ENCODE measurements at places on chromosomes 6 and 20. TPM values are rescaled to one million over a fixed set of nuclear protein-coding genes. Genes with fewer than 3 reads are reported as not detected.
A peak's percentile ranks its signal among the peaks of the same experiment; 100 is the strongest.

GRCh38 chr6:111805511-111806164, 67.6 kb downstream of the FYN start:
- no peak for DNase-seq

- no peak for DNase-seq
These were observed 5.8 kb downstream of the ANGPT4 start for GRCh38 chr20:910132-910869.

- DNase-seq: no peak
These were observed 107.9 kb upstream of the SRSF6 start for GRCh38 chr20:43349841-43350240.

- no peak for DNase-seq
These were observed 17.3 kb downstream of the TREM1 start for GRCh38 chr6:41269166-41269565.

DNA sequence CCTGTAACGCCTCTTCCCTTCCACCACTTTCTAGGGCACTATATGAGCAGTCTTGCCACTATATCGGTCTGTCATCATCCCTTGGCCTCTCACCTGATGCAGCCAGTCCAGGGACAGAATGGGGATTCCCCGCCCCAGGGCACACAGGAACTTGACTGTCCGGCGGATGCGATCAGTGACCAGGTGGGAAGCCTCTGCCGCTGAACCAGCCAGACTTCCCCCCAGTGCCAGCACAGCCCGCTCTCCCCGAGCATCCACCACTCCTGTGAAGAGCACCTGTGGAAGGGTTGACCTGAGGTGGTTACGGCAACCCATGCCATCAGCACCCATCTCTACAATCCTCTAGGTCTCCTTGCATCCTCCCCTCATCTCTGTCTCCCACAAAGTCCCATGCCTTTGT, 12.2 kb upstream of the NRM start:
- no peak for DNase-seq

- no peak for DNase-seq
These were observed 4.4 kb downstream of the PCED1A start for GRCh38 chr20:2836035-2836434.

DNA sequence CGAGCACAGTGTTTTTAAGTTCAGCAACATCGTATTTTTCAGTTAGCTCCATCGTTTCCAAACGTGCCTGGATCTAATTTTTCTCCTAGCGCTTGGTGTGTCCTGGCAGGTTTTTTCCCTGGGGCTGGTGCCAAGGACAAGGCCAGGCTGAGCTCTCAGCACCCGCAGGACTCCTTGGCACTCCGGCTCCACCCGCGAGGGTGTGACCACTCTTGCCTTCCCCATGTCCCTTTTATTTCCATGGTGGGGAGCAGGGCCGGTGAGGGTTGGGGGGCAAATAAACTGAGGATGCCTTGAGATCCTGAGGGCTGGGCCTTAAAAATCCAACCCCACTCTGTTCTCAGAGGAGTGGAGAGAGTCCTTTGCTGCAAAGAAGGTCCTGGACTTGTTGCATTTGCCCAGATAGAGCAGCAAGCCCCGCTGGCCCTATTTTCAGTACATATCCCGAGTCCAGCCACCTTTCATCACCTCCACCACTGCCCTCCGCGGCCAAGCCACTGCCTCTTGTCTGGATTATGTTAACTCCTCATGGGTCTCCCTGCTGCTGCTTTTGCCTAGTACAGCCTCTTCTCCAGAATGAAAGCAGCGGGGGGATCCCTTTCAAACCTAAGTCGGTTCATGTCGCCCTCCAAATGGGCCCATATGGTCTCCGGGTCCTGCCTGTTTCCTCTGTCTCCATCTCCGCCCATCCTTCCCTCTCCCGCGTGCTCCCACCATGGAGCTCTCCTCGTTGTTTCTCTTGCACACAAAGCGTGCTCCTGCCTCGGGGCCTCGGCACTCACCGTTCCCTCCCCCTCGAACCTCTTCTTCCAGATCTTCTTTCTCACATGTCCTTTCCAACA, 4.5 kb upstream of the RAB44 start:
- peak; percentile 39 for DNase-seq

DNA sequence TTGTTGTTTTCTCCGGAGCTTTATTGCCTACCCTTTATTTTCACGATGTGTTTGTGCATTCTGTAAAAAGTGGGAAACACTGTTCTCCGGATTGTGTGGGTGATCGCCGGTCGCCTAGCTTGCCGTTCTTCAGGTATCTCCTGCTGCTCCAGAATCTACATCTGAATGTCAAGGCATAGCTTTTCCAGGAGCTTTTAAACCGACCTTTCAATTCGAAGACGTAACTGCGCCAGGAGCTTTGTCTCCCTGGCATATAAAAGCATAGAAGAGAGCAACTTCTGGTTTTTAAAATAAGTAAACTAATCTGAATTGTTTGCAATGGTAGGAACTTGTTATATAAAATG, 96.0 kb downstream of the HFE start:
- DNase-seq: no peak

GRCh38 chr20:3190681-3191111, 13.8 kb downstream of the DDRGK1 start:
- DNase-seq: no peak

DNA sequence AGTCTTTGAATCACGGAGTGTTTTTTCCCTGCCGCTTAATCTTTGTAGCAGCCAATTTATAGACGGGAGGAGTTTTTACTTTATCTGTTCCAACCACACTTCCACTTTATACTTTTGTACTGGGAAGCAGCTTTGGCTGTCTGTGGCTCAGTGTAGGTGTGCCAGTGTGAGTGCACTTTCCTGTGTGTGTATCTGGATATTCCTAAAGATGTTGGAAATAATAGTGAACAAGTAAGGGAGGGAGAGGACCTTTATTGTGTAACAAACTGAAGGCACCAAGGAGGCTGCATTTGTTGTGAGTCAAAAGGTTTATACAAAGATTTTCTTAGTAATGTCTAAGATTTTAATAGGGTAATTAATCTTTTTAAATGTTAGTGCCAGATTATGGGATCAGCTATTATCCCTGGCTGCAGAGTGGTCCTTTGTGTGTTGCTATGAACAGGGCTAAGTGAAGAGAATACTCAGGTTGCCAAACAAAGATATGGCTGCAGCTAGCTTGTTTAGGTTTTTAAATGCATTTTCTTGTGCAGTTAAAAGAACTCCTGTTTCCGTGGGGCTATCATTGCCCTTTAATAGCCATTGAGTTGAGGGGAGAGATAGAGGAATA, 226.3 kb downstream of the RNF144B start:
- DNase-seq: no peak

GRCh38 chr6:23280437-23280836, 711.1 kb downstream of the HDGFL1 start:
- no peak for DNase-seq

DNA sequence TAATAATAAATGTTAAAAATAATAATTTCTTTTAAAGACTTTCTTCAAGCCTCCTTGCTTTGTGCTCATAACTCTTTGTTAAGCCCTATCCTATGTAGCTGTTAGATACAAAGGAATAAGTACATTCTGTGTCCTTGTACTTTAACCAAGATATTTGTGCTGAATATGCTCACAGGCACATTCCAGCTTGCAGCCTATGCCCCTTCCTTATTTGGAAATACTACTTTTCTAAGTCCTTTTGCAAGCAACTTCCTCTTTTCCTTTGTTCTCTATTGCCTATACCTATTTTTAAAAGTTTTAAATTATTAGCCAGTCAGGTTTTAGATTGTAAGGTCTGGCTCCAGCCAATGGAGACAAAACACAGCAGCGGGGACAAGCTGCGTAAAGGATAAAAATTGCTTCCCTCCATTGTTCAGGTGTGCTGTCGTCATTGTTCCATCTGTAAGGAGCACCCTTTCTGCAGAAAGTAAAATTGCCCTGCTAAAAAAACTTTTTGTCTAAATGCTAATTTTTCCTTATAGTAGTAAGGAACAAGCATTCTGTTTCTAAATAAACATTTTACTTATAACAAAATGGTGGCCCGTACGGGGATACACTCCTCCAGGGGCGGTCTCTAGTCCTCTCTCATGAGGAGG, 80.2 kb downstream of the SYTL3 start:
- no peak for DNase-seq

GRCh38 chr6:149752600-149753373, 3.2 kb downstream of the PCMT1 start:
- no peak for DNase-seq

GRCh38 chr20:57429159-57429496, 37.9 kb downstream of the RBM38 start:
- DNase-seq: no peak

- no peak for DNase-seq
These were observed 10.3 kb upstream of the R3HDML start for GRCh38 chr20:44326391-44327159.

MUCL3 gene
- total RNA-seq: not detected

CALHM5 gene
- 1.2 TPM for total RNA-seq

NOX3 gene
- total RNA-seq: not detected

IMPG1 gene
- total RNA-seq: not detected

POPDC3 gene
- total RNA-seq: 124 TPM

PRKN gene
- 12.9 TPM for total RNA-seq

TFAP2A gene
- not detected for total RNA-seq

OOEP gene
- not detected for total RNA-seq

ARMH2 gene
- total RNA-seq: not detected

MLN gene
- total RNA-seq: not detected

EPHA7 gene
- total RNA-seq: 0.20 TPM
